ENCODE measurements at places on chromosomes 2 and 18. TPM values are rescaled to one million over a fixed set of nuclear protein-coding genes. Genes with fewer than 3 reads are reported as not detected.

Gene TUBA3E
- not detected for total RNA-seq

Gene NGEF
- total RNA-seq: 6.2 TPM

Gene KIAA2012
- not detected for total RNA-seq

Gene CNDP1
- not detected for total RNA-seq

Gene MC4R
- total RNA-seq: not detected

Gene PROM2
- 0.20 TPM for total RNA-seq

Gene MEP1B
- not detected for total RNA-seq

Gene SCN1A
- total RNA-seq: 0.37 TPM

Gene CROCC2
- 0.20 TPM for total RNA-seq

Gene NIFK
- total RNA-seq: 54.7 TPM

Gene ZC3H6
- 2.7 TPM for total RNA-seq

Gene LYG2
- total RNA-seq: not detected

Gene FSIP2
- 0.37 TPM for total RNA-seq

Gene B3GNT7
- not detected for total RNA-seq

Gene SATB2
- total RNA-seq: 11.1 TPM

Gene DTNA
- total RNA-seq: 31.6 TPM

Gene ACADL
- total RNA-seq: 0.37 TPM

Gene SERPINB13
- not detected for total RNA-seq

Gene RFTN2
- total RNA-seq: 4.4 TPM

Gene ERFE
- total RNA-seq: 7.0 TPM

Gene IL36B
- not detected for total RNA-seq

Gene MAPK4
- not detected for total RNA-seq

Gene LYG1
- 0.20 TPM for total RNA-seq

Gene TMEM214
- 53.6 TPM for total RNA-seq

Gene CRYBA2
- total RNA-seq: not detected

Gene GMPPA
- total RNA-seq: 43.7 TPM

Gene PRSS56
- total RNA-seq: not detected

All from subcutaneous preadipocyte (primary cell).